ENCODE measurements at places on chromosomes 2 and 18.

GRCh38 chr2:139918982-139919381, 1138.8 kb upstream of the NXPH2 start:
- no peak for DNase-seq

- DNase-seq: peak; percentile 23
Observed at GRCh38 chr2:111618978-111619902, 264.8 kb downstream of the ANAPC1 start.

DNA sequence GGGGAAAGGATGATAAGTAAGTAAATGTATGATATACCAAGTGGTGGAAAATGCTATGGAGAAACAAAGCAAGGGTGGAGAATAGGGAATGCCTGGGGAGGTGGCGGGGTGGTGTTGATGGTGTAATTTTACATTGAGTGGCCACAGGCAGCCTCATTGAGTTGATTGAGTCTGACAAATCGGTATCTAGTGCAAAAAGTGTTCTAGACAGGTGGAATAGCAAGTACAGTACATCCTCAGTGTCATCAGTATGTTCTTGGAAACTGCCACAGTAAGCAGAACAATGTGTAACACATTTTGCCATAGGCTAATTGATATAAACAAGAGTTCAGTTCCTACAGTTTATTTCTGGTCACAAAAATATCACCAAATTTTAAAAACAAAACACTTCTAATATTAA, 46.4 kb downstream of the UGP2 start:
- no peak for DNase-seq

DNA sequence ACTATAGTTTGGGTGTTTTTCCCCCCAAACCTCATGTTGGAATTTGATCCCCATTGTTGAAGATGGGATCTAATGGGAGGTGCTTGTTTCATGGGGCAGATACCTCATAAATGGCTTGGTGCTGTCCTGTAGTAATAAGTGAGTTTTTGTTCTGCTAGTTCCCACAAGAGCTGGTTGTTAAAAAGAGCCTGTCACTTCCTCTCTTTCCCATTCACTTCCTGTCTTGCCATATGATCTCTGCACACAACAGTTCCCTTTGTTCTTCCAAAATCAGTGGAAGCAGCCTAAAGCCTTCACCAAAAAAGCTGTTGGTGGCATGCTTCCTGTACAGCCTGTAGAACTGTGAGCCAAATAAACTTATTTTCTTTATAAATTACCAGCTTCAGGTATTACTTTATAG, 768.2 kb upstream of the VRK2 start:
- no peak for DNase-seq

DNA sequence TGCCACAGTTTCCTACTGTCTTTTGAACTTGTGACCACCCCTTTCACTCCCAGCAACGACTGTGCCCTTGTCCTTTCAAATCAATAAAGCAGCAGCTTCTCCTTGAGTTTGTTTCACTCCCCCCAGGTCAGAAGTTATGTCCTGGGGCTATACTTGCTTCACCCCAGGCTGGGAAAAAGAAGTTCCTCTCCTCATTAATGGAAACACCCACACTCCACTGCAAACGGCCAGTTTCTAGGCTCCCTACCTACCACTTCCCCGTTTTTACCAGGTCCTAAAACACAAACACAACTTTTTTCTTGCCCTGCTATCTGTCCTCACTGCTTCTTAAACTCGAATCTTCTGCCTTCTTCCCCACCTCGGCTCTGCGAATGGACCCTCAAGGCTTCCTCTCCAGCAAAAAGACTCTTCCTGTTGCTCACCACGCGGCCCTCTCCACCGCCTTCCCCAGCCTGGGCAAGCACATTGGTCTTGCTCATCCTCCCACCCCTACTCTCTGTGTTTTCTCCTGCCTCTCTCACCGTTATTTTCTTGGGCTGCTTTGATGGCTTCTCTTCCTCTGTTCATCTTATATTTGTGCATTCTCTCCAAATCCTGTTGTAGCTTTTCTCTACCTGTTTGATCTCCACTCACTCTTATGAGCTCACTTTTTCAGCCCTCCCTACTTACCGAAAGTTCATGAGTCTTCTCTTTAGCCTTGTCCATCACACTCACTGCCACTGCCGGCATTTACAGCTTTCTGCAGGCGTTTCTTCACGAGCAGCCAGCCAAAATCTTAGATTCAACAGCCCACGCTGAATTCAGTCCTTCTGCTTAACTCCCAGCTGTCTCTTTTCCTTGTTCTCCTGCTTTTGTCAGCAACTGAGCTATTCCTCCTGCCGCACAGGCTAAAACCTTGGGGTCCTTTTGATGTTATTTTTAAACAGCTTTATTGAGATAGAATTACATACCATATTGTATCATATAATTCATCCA, 7.0 kb upstream of the SP5 start:
- DNase-seq: no peak

DNA sequence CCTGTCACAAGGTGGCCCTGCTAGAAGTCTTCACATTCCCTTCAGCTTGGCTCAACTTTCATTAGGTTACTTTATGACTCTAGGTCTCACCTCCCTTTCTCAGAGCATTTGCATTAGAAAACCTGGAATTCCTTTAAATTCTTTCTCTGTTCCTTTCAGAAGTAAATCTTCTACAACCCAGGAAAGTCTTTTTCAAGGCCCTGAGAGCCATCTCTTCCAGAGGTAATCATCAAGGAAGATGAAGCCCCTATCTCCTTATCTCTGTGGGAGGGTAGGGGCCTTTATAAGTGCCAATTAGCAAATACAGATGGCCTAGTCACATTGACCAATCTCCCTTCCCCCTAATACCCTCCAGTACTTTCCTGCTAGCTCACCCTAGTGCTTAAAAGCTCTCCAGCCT, 848.0 kb upstream of the FAM98A start:
- no peak for DNase-seq

DNA sequence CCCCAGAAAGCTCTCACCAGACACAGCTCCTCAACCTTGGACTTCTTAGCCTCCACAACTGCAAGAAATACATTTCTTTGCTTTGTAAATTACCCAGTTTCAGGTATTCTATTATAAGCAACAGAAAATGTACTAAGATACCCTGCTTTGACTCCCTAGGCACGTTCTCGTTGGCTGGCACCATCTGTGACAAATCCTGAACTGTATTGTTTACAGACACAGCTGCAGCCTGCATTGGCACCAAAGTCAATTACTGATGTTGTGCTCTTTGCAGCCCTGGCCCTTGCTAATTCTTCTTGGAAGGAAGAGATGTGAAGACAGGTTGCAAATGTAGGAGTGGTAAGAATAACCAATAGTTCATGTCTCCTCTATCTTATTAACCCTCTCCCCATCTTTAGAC, 72.7 kb upstream of the FAM136A start:
- DNase-seq: no peak

DNA sequence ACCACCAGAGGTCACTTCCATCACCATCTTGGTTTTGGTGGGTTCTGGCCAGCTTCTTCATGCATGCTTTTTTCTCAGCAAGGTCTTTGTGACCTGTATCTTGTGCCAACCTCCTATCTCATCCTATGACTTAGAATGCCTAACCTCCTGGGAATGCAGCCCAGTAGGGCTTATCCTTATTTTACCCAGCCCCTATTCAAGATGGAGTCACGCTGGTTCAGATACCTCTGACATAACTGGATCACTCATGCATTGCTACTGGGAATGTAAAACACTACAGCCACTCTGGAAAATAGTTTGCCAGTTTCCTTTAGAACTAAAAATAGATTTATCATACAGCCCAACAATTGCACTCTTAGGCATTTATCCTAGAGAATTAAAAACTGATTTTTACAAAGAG, 219.2 kb downstream of the IRS1 start:
- DNase-seq: no peak

GRCh38 chr2:108612153-108612513, 77.9 kb downstream of the LIMS1 start:
- no peak for DNase-seq

DNA sequence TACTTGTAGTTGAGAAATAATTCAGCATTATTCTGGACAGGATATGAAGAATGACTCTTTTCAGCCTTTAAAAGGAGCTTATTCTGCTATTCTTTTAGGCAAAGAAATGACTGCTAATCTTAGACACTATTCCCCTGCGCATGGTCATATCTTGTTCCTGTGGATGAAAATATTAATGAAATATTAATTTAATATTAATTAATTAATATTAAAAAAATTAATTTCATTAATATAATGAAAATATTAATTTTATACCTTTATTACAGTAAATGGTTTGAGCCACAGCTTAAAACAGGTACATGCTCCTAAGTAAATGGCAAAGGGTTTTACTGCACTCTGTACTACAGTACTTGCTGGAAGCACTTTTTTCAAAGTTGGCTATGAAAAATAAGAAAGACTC, 890.1 kb upstream of the PIK3C3 start:
- no peak for DNase-seq

DNA sequence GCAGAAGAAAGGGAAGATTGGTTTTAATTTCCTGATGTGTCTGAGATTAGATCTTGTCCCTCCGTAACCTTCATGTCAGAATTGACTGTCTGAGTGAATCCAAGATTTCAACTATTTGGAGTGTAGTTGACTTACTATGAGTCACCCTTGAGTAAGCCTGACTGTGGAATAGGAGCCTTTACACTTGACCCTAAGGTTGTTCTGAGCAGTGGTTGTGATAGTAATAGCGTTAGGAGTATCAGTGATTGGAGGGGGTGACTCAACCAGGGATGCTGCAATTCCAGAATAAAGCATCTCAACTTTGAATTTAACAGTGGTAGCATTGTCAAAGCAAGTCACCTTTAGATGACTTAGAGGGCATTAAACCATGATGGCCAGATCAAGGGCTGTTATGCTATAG, 979.5 kb upstream of the FAM98A start:
- no peak for DNase-seq

- DNase-seq: no peak
Observed at GRCh38 chr2:216260629-216261028, 111.7 kb downstream of the MARCHF4 start.

DNA sequence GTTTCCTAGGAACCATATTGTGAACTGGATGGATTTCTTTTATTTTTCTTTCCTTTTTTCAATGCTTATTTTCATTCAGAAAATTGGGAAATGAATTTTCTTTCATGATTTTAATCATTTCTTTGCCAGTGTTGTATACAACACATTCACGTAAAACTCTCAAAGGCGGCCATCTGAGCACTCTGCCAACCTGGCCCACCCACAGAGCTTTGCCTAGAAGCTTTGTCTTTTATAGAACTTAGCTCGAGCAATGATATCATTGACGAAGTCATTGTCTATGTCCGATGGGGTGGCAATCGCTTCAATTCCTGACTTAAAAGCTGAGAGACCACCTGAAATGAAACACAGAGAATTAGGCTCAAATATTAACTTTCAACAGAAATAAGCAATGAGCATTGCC, 13.3 kb downstream of the LYG2 start:
- DNase-seq: no peak

DNA sequence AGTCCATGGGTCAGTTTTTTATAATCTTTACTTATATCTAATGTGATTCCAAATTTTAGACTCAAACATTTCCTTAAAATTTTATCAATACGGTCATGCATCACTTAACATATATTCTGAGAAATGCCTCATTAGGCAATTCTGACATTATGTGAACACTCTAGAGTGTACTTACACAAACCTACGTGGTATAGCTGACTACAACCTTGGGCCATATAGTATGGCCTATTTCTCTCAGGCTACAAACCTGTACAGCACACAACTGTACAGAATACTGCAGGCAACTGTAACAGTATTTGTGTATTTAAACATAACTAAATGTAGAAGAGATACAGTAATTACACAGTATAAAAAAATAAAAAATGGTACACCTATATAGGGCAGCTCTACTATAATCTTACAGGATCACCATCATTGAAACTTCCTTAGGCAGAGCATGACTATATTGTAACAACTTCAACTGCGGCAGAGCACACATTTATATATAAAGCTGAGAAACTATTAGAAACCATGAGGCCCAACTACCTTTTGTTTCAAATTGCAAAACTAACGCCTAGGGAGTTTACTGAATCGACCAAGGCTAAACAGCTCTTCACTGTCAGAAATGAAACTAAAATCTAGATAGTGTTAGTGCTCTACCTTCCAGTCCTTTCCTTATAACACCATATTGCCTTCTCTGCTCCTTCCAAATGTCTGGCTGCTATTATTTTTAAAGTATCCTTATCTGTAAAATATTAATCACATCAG, 6.9 kb downstream of the YES1 start:
- peak; percentile 10 for DNase-seq

- DNase-seq: no peak
Observed at GRCh38 chr2:26924731-26925099, 45.7 kb upstream of the MAPRE3 start.

DNA sequence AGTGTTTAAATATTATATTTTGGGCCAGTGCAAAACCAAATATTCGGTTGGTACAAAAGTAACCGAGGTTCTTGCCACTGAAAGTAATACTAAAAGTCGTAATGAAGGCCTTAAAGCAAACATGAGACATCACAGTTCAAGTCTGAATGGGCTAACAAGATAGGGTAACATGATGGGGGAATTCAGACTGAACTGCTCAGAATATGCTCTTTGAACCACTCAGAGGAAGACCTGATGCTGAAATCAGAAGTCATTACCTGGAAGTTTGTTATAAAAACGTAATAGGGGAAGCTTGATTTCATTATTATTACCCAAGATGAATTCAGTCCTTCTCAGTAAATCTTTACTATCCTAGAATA, 26.6 kb downstream of the CDKL4 start:
- no peak for DNase-seq

DNA sequence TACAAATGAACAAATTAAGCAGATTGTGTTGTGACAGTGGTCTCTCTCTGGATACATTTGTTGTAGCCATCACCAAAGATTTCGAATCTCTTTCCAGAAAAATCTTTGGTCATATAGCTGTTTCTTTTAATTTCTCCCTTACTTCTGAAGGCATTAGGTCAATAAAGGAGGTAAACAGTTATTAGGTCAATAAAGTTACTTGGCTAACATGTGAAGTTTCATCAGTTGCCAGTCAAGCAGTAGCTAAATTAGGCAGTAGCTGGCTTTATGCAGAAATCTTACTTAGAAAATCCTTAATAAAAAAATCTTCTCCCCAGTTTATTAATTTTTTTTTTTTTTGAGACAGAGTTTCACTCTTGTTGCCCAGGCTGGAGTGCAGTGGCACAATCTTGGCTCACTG, 115.5 kb downstream of the MBD5 start:
- DNase-seq: no peak

DNA sequence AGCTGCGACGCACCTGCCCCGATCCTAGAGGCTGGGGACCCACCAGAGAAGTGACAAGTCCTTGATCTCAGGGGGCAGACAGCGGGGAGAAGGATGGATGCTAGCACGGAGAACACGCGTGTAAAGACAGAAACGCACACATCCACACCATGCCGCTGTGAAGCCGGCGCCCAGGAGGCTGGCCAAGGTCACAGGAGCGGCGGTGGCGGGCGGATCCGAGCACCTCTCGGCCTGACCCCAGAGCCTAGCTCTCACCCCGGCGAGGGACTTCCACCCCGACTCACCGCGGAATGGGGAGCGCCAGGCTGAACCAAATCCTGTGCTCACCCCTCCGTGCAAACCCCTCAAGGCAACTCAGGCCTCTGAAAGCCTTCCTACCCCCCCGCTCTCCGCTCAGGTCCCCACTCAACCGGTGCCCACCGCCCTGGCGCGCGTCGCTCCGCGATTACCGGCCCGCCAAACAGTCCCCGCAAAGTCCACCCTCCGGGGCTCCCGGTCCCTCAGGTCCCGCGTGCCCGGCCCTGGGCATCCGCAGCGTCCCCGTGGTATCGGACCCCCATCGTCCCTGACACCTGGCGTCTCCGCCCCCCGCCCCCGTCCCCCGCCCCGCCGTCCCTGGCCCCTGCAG, 460 bp upstream of the LRRFIP1 start:
- no peak for DNase-seq

GRCh38 chr2:128754246-128754724, 435.6 kb upstream of the HS6ST1 start:
- DNase-seq: peak; percentile 16
